CD4-positive, alpha-beta T cell treated with Interleukin-1 beta for 1 hour (primary cell): ENCODE measurements at places on chromosomes 7 and 10.

GRCh38 chr10:11236234-11236633 lies 218.6 kb downstream of the CELF2 start:
- no peak for DNase-seq

GRCh38 chr10:100742076-100742771 lies 3.2 kb upstream of the PAX2 start:
- no peak for DNase-seq

DNA sequence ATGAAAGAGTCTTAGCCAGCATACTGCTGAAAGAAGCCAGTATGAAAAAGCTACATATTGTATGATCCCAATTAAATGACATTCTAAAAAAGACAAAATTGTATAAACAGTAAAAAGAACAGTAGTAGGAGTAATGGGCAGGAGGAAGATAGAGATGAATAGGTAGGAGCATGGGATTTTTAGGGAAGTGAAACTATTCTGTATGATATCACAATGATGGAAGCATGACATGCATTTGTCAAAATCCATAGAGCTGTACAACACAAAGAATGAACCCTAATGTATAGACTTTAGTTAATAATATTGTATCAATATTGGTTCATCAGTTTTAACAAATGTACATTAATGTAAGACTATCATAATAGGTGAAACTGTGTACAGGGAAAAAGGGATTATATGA lies 147.9 kb downstream of the IMMP2L start:
- no peak for DNase-seq

DNA sequence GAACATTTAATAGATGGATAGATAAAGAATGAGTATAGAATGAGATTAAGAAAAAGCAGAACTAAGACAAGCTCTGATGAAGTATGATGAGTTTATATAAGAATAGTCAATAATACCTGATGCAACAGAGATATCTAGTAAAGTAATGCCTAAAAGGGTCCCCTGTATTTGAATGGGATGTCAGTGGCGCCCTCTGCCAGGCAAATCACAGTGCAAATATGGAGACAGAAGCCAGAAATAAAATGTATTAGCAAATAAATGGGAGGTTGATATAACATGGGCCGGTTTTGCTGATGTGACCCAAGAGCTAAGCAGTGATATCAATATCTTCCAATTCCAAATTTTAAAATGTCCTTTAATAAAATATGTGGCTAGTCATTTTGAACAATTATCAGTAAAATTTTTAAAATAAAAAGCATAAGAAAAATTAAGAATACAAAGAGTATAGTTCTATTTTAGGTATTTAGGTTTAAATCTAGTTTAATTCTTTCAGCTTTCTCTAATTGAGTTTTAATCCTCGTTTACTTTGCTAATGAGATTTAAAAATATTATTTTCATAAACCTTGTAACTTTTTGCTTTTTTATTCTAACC lies 62.6 kb downstream of the ADK start:
- peak; percentile 58 for DNase-seq

DNA sequence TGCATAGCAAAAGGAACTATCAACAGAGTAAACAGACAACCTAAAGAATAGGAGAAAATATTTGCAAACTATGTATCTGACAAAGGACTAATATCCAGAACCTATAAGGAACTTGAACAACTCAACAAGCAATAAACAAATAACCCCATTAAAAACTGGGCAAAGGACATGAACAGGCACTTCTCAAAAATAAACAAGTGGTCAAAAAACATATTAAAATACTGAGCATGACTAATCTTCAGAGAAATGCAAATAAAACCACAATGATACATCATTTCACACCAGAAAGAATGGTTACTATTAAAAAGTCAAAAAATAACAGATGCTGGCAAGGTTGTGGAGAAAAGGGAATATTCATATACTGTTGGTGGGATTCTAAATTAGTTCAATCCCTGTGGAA lies 17.1 kb downstream of the MAGI2 start:
- no peak for DNase-seq

DNA sequence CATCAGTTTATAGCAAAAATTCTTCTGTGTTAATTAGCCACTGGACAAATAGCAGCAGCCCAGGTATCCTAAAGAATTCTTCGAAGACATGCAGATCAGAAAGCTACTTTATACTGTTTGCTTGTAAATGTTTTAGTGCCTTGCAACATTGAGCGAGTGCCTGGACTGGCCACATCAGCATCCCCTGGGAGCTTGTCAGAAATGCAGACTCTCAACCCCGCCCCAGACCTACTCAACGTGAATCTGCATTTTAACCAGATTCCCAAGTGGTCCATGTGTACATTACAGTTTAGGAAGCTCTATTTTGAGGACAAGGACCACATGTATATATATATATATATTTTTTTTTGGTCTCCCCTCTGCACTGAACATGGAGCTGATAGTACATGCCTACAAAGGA lies 18.5 kb upstream of the PLEKHS1 start:
- DNase-seq: no peak

DNA sequence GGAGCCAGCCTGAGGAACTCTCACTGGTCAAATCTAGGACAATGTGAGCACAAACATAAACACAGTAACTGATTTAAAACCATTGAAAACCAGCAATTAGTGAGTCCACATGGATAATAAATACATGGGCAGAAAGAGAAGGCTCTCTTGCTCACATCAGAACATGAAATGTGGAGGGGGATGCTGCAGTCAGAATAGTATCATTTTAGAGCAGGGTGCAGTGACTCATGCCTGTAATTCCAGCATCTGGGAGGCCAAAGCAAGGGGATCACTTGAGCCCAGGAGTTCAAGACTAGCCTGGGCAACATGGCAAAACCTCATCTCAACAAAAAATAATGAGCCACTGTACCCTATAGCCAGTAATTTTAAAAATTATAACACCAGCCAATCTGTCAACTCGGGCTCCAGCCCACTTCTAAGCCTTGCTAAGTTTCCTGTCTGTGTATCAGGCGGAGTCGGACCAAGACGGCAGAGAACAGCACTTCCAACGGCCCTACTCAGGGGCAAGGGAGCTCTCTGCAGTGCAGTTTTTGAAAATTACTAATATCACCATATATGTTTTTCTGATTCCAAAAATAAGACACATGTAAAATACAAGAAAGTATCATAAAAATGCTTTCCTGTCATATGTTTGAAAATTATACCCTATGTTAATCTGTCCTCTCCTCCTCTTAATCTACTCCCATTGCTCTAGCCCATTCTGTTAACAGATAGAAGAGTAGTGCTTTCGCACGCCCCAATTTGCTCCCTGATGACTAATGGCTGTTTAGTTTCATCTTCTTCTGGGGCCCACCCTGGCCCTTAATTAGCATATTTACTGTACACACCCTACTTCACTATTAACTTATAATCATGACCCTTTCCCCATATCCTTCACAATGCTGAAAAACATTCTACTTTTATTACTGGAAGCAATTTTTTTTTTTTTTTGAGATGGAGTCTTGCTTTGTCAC lies 17.1 kb downstream of the URGCP start:
- no peak for DNase-seq

- peak; percentile 47 for DNase-seq
Measured at GRCh38 chr7:50147951-50148808, 55.1 kb upstream of the ZPBP start.

GRCh38 chr10:123760356-123761037 lies 94.3 kb downstream of the GPR26 start:
- no peak for DNase-seq

DNA sequence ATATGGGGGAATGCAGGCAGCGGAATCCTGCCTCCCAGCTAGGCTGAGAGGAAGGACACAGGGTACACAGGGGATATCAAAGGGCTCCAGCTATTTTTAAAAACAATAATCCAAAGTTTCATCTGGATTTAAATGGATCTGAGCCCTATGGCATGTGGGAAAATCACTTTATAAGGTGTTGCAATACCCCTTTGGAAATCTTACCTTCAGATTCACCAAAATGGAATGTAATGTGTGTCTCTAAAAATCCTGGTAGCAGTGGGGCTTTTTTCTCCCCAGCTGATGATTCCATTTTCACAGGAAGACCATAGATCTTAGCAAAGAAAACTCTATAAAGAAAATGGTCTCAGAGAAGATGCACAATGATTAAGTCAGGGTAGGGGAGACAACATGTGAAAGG lies 722.2 kb downstream of the PARD3 start:
- DNase-seq: no peak

GRCh38 chr7:5872326-5872725 lies 8.3 kb upstream of the OCM start:
- no peak for DNase-seq

GRCh38 chr7:27586825-27587224 lies 75.9 kb downstream of the HIBADH start:
- no peak for DNase-seq

- peak; percentile 52 for DNase-seq
Measured at GRCh38 chr10:93437086-93437945, 44.8 kb downstream of the MYOF start.

GRCh38 chr7:93364806-93365205 lies 132.6 kb downstream of the VPS50 start:
- no peak for DNase-seq

GRCh38 chr10:93378997-93379730 lies 103.0 kb downstream of the MYOF start:
- no peak for DNase-seq

GRCh38 chr7:16970732-16971482 lies 89.1 kb upstream of the AGR3 start:
- no peak for DNase-seq

DNA sequence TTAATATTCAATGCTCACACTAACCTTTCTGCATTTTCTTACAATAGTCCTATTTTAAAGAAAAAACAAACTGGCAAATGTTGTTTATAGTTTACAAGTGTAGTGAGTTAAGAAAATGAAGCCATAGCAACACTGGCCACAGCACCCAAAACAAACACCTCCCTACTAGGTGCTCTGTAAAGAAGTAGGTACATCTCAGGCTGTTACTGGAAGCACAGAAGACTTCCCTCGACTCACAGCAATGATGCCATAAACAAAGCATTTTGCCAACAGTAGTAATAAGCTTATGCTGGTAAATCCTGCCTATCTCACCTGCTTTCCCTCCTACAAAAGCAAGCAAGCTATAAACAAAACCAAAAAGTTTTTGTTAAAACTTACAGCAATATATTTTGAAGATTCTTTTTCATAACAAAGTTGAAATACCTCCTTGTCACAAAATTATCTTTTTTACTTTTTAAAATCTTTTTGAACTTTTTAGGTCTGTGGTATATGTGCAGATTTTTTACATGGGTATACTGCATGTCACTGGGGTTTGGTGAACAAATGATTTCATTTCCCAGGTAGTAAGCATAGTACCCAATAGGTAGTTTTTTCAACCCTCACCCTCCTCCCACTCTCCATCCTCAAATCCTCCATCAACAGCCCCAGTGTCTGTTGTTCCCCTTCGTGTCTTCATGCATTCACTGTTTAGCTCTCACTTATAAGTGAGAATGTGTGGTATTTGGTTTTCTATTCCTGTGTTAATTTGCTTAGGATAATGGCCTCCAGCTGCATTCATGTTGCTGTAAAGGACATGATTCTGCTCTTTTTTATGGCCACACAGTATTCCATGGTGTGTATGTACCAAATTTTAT lies 28.4 kb downstream of the COA1 start:
- DNase-seq: no peak

DNA sequence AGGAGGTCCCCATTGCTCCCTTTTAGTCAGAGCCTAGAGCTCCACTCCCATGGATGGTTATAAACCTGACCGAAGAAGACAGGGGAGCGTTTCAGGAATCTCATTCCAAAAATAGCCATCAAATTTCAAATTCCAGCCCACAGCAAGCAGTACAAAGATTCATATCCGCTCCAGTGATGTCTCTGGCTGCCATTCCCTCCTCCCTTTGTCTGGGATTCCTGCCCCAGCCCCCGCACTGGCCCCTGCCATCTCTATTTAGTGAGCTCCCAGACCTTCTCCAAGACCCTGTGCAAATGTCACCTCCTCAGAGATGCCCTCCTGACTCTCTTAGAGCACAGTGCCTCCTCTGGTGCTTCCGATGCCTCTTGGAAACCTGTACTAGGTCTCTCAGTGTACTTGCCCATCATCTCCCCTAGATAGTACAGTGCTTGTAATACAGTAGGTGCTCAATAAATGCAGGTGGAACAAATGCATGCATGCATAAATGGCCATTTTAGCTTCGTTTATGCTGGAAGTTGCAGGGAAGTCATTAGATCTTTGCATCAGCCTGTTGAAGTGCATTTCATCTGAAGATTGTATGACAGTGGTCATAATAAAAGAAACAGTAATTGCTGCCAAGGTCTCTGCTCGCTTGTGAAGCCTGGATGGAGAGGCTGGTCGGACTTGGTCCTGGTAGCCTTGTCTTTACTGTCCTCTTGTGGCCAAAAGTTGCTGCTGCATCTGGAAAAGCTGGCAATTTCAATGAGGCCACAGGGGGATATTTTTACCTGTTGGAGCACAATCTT lies 32.0 kb upstream of the HABP2 start:
- peak; percentile 14 for DNase-seq

DNA sequence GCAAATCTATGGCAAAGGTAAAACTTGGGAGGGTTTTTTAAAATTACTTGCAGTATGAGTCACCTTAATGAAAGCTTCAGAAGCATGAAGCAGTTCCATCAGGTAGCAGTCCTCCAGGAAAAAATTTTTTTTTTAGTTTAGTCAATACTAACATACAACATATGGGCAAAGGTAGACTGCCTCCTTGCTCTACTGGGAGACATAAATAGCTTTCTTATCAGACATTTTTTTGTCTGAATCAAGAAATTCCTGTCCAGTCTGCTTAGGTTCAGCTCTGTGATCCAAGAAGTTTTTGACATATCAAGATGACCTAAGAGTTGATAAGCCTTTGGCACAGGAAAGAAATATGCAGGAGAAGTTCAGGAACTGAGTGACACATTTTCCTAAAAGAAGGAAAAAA lies 171.5 kb upstream of the TCF7L2 start:
- DNase-seq: no peak

DNA sequence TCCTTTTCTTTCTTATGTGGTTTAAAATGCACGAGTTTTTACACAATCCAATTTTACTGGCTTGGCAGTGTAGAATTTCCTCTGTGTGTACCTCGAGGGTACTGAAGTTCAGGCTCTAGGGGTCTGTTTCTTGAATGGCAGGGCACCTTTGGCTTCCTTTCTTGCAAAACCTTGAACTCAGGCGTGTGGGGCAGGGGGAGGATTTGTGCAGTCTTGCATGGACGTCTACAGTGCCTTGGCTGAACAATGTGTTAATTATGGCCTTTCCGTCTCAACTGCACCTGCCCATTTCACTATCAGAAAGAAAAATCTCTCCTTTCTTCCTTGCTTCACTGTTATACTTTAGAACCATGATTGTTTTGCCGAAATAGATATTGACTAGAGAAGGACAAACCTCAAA lies 570.9 kb downstream of the INHBA start:
- DNase-seq: no peak
